SJSA1 (cell line): ENCODE measurements at places on chromosomes 5 and 9.

DNA sequence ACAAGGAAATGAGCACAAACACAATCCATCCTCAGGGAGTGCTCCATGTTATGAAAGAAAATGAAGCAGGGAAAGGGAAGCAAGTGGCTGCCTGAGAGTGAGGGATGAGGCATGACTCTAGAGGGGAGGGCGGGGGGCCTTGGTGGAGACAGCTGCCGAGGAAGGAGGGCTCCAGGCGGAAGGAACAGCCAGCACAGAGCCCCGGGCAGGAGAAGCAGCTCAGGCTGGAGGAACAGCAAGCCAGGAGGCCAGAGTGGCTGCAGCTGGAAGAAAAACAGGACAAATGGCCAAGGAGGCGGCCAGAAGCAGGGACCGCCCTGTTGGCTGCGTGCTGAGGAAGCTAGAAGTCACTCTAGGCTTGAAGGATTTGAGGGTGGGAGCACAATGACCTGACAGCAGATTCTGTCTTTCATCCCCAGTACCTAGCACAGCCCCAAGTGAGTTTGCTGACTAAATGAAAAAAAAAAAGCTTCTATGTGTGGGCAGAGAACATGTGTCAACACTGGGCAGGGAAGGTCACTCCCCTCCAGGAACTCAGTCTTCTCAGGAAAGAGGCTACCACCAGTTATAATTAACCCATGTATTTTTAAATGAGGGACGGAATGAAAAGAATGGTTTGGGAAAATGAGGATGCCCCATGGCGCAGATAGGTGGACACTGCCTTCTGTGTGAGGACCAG lies 142.8 kb downstream of the DCP2 start:
- DNase-seq = no peak

DNA sequence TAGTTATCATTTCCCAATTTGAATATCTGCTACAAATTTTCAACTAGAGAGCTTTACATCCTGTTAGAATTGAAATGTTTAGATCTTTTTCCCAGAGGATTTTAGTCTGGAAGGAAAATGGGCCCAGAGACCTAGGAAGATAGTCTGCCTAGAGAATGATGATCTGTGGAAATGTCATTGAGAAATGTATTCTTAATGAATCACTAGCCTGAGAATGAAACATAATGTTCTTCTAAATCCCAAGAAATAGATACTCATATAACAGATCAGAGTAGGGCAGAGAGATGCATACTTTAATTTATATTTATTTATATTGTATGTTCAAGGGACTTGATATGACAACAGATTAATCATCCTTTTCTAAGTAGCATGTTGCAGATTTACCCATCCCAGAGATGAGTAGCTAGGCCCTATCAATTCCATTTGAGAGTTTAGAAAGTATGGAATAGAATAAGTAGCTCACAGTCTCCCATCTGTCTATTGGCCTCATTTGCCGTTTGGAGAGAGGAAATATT lies 25.1 kb upstream of the SLC44A1 start:
- DNase-seq = no peak

DNA sequence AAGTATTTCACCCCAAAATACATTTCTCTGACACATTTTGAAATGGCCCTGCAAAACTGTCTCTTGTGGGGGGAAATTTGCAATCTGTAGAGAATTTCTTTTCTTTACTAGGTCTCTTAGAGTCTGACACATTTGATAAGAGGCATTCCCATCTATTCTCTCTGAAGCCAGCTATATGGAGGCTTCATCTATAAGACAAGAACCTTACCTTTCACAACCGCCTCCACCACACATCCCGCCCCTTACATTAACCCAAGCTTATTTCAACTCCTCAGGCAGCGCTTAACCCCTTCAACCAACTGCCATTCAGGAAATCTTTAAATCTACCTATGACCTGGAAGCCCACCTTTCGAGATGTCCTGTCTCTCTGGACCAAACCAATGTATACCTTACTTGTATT lies 829.5 kb downstream of the TLE4 start:
- no peak for DNase-seq

DNA sequence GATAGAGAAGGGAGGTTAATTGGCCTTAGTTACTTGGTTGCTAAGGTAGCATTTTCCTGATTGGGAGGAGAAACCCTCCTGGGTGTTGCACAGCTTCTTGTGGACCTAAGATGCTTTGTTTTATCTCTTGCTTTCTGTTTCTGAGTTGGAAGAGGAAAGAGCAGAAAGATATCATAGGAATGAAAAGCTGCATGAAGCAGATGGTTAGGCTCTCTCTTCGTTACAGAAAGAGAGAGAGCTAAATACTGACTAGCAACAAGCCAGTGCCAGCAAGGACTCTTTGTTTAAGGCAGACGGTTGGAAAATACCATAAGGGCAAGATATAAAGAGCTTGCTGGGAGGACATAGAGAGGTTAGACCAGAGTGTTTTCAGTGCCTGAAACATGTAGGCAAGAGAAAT lies 103.1 kb downstream of the ATG10 start:
- no peak for DNase-seq

- no peak for DNase-seq
These were observed 2.7 kb downstream of the DAB2 start for GRCh38 chr5:39422036-39422606.

GRCh38 chr9:123972618-123973017 lies 39.0 kb upstream of the LHX2 start:
- DNase-seq = no peak

GRCh38 chr9:131111854-131112311 lies 13.5 kb upstream of the NUP214 start:
- DNase-seq = no peak

DNA sequence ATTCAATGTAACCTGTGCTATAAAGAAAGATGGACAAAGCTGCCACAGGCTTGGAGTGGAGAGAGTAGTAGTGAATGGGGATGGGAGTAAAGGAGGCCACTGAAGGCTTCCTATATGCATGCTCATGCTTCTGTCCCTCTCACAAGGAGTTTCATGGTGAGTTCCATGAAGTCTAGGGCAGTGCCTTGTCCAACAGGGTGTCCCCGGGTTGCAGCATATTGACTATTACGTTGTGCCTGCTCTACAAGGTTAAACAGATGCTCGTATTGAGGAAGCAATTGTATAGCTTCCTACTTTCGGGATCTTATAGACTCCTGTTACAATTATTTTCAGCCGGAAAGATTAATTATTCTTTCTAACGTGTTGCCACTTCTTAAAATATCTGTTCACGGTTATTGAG lies 129.1 kb upstream of the PIK3R1 start:
- DNase-seq = no peak

GRCh38 chr5:124662181-124662781 lies 84.2 kb downstream of the ZNF608 start:
- DNase-seq = no peak
